ENCODE measurements at places on chromosomes 3 and 15.

DNA sequence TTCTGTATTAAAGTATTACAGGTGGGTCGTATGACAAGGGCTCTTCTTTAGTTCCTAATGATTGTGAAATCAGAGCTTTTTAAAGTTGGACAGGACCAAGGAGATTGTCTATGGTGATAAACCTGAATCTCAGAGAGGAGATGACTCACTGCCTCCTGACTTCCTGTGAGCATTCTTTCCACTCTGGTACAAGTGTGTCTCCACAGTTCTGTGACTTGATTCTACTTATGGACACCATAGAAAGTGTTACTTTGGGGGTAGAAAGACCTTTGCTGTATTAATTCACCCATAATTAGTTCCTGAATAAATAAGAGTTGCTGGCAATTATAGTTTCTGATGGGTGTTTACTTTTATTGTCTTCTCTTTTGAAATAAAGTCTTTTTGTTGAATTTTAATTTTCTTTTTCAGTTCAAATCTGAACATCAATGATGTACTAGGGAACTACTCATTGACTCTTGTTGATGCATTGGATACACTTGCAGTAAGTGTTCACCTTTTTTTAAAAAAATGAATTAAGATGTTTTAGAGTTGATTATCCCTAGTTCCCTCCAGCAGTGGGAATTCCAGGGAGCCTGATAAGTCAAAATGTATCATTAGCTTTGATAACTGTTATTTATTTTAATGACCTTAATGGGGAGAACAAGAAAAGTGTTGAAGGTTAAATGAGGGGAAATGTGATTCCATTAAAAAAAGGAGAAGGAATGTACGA is 7.4 kb downstream of the EDEM1 start:
- DNase-seq = no peak

GRCh38 chr3:9109568-9109914 is 139.9 kb downstream of the SRGAP3 start:
- DNase-seq = no peak

DNA sequence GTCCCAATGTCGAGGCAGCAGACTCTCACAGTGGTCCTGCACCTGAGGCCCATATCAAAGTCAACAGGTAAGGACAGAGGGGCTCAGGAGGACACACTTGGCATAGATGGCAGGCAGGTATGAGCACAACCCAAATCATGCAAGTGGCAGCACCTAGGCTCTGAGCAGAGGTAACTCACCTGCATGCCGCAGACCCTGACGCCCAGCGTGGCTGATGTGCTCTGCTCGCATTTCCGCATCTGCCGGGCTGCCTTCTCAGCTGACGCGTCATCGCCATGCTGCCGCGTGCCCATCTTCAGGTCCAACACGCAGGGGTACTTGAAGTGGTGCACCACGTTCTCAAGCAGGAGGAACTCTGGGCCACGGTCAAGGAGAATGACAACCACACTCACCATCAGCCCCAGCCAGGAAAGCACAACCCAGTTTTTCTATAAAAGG is 4.2 kb upstream of the GMPPB start:
- no peak for DNase-seq

GRCh38 chr15:87712211-87712610 is 544.3 kb downstream of the NTRK3 start:
- no peak for DNase-seq

DNA sequence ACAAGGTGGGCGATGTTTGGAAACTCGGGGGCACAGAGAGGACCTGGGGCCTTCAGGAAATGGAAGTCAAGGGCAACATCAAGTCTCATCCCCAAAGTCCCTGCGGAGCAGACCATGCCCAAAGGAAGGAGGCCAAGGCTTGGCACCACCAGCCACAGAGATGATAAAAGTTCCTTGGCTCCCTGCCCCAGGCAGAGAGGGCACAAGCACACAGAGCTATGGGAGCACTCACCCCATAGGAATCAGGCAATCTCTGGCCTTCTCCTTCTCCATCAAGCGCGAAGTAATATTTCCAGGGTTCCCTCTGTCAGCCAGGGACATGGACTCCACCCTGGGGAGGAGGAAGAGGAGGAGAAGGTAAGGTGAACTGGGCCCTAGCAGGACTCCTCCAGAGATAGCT is 7.9 kb downstream of the ACAA1 start:
- no peak for DNase-seq

- DNase-seq = no peak
Observed at GRCh38 chr3:119469418-119470189, 841 bp downstream of the POGLUT1 start.

- DNase-seq = no peak
Observed at GRCh38 chr3:16374047-16374934, 109.3 kb downstream of the OXNAD1 start.

DNA sequence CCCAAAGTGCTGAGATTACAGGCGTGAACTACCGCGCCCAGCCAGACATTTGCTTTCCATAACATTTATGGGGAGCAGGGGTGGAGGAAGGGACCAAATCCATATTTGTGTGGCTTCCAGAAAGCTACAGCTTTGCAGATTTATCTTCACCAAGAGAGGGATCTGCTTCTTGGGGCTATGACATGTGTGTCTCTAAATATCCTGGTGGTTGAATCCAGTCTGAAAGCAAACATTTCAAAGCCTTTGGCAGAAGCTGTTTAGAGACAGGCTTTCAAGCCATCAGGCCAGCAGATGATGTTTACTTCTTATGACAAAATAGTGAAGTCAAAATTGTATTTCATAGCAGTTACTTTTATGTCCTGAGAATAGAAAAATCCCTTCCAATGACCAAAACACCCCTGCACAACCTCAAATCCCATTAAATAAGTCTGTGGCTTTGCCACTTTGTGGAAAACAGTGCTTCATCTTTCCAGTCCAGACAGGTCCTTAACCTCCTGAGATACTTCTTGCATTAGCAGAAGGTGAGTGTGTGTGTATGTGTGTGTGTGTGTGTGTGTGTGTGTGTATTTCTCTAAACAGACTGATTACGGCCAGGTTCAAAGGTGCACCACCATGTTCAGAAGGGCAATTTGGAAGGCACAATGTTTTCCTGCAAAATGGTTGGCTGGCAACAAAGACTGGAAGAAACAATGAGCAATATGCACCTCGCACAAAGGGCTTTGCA is 191.4 kb upstream of the LRIG1 start:
- no peak for DNase-seq

- no peak for DNase-seq
Observed at GRCh38 chr3:139107424-139108252, 62.9 kb upstream of the PRR23C start.

DNA sequence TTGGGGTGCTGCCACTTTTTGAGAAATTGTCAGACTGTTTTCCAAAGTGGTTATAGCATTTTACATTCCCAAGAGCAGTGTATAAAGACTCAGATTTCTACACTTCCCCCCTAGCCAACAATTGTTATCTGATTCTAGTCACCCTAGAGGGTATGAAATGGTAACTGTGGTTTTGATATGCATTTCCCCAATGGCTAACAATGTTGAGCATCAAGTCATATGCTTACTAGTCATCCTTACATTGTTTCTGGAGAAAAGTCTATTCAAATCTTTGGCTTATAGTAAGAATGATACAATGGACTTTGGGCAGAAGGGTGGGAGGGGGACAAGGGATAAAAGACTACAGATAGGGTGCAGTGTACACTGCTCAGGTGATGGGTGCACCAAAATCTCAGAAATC is 73.3 kb downstream of the CSNK1G1 start:
- DNase-seq = no peak

DNA sequence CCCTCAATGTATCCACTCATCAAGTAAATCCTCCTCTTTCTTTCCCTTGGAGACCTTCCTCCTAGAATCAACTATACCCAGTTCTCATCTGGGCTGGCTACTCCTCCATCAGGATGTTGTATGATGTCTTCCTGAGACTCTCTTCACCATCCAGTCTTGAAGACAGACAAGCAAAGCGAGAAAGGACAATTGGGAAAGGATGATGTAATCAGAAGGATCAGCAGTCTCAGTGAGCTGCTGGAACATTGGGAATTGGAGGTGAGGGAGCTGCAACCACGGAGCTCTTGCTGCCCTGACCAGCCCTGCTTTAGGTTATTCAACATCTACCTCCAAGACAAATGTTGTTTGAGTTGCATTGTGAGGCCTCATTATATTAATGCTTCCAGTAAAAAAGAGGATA is 48.0 kb upstream of the UBP1 start:
- no peak for DNase-seq

DNA sequence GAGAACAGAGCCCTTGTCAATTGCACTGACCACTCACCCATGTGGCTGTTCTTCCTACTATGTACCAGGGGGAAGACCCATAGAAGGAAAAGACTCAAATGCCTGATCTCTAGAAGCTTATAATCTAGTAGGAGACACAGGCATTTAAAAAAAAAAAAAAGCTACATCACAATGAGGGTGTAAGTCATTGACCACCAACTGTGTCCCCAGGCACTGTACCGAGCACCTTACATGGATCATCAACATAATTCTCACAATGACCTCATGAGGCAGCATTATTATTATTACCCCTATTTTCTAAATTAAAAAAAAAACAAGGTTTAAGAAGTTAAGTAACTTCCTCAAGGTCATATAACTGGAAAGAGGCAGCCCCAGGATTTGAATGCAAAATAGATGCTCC is 247.4 kb downstream of the SHOX2 start:
- no peak for DNase-seq

DNA sequence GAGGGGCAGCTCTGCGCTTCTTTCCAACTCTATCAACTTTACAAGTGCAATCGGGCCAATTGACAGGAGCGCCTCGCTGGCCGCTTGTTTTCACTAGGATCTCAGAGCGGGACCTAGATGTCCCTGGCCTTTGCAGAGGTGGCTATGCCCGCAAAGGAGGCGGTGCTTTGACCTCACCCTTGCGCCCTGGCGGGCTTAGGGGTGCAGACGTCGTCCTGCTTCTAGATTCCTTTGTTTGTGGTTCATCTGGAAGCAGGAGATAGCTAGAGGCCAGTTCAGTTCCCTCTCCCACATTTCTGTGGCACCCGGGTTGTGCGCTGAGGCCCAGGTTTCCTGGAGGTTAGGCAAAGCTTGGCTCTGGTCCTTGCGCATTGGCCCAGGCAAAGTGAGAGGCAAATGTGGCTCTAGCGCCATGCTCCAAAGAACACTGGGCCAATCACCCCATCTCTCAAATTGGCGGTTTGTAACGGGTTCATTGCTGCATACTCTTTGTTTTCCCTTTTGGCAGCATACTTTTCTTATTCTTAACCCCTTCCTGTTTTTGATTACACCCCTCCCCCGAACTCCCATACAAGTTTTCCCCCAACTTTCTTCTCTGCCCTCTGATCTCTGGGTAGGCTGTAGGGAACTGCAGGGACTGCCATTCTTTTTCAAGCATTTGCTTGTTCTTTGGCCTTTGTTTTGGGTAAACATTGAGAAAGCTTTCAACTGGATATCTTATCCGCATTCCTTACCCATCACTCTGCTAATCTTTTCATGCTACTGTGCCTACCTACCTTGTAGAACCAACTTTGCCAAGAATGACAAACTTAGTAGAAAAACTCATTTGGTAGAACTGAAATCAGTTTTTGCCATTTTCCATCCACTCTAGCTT is 1.4 kb downstream of the PPM1L start:
- no peak for DNase-seq

GRCh38 chr15:78732634-78733033 is 78.6 kb downstream of the ADAMTS7 start:
- DNase-seq = no peak

GRCh38 chr3:28850186-28850585 is 430.7 kb upstream of the RBMS3 start:
- no peak for DNase-seq

- no peak for DNase-seq
Observed at GRCh38 chr3:34261001-34261385, 462.6 kb downstream of the PDCD6IP start.

GRCh38 chr15:68597581-68597980 is 18.8 kb downstream of the CORO2B start:
- DNase-seq = no peak

- no peak for DNase-seq
Observed at GRCh38 chr3:192216067-192216466, 511.3 kb downstream of the FGF12 start.

- DNase-seq = no peak
Observed at GRCh38 chr3:195212749-195213375, 58.1 kb downstream of the XXYLT1 start.

DNA sequence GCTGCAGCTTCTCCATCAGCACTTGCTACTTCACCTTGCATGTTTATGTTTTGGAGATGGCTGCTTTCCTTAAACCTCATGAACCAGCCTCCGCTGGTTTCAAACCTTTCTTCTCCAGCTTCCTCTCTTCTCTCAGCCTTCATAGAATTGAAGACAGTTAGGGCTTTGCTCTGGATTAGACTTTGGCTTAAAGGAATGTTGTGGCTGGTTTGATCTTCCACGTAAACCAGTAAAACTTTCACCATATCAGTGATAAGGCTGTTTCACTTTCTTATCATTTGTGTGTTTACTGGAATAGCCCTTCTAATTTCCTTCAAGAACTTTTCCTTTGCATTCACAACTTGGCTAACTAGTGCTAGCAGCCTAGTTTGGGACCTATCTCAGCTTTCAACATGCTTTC is 11.7 kb upstream of the GNAT1 start:
- DNase-seq = no peak
